ENCODE measurements at places on chromosomes 5 and 9.

GRCh38 chr9:22134390-22134789, 125.3 kb upstream of the CDKN2B start:
- no peak for DNase-seq

DNA sequence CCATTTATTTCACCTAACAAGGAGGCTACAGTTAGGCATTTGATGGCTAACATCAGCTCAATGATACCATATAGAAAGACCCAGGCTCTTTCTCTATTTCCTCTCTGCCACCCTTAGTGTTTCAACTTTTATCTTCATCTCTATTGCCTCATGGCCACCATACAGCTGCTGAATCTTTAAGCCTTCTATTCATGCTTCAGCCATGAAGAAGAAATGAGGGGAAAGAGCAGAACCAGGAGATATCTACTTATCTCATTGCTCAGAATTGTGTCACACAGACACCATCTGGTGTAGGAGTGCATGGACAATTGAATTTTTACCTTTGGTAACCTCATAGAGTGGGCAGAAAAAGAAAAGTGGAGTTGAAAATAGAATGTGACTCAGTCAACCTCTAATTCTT, 6.7 kb downstream of the GAPT start:
- DNase-seq, result no peak

GRCh38 chr9:111483439-111483857, 735 bp downstream of the ECPAS start:
- peak; percentile 68 for DNase-seq

- DNase-seq, result no peak
These were observed 128.7 kb downstream of the SLC12A2 start for GRCh38 chr5:128212191-128212806.

DNA sequence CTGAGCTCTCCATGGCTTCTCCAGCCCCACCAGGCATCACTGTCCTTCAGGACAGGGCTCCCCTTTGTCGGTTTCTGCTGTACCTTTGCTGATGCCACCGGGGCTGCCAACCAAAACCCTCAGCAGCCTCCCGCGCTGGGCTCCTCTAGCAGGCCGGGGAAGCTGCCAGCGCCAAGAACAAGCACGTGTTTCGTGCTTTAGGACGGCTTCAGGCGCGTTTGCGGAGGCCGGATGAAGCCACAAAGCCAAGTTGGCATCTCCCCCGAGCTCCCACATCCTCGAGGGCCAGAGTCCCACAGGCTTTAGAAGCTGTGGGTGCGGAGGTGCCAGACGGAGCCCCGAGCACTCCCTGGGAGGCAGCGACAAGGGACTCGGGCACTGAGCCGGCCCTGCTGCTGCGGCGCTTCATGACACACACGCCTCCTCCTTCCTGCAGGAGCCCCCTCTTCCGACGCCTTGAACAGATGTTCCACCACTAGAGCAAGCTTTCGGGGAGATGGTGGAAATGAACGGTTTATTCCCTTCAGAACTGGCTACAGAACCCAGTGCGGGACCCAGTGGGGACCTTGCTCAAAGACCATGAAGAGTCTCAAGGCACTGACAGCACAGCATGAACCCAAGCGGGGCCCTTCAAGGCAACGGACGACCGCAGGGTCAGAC, 36.7 kb downstream of the SARDH start:
- DNase-seq, result no peak

GRCh38 chr9:94108584-94108983, 24.3 kb downstream of the PTPDC1 start:
- no peak for DNase-seq

- DNase-seq, result no peak
These were observed 17.3 kb upstream of the ANKRD18B start for GRCh38 chr9:33506626-33507370.

- DNase-seq, result no peak
These were observed 42.0 kb downstream of the CSF1R start for GRCh38 chr5:150044329-150044681.

DNA sequence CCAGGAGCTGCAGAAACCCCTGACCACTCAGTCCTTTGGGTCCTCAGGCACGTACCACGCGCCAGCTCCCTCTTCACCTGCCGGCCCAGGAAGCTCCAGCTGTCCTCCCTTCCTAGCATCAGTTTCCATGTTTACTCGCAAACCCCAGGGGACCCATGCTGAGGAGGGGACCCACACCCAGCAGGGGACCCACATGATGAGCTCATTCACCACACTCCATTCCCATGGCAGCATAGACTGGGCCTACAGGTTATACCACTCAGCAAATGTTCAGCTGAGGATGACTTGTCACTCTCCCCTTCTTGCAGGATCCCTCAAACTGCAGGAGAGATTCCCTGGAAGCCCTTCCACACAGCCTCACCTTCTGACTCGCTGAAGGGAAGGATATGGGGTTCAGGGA, 73.5 kb upstream of the GALNT10 start:
- no peak for DNase-seq

GRCh38 chr5:122909470-122910100, 64.2 kb downstream of the SNX24 start:
- DNase-seq, result no peak

GRCh38 chr5:172713113-172713808, 57.7 kb downstream of the DUSP1 start:
- peak; percentile 65 for DNase-seq

GRCh38 chr9:134604834-134605233, 36.8 kb upstream of the COL5A1 start:
- DNase-seq, result no peak

- no peak for DNase-seq
These were observed 174.8 kb downstream of the OLFM1 start for GRCh38 chr9:135262248-135262647.

DNA sequence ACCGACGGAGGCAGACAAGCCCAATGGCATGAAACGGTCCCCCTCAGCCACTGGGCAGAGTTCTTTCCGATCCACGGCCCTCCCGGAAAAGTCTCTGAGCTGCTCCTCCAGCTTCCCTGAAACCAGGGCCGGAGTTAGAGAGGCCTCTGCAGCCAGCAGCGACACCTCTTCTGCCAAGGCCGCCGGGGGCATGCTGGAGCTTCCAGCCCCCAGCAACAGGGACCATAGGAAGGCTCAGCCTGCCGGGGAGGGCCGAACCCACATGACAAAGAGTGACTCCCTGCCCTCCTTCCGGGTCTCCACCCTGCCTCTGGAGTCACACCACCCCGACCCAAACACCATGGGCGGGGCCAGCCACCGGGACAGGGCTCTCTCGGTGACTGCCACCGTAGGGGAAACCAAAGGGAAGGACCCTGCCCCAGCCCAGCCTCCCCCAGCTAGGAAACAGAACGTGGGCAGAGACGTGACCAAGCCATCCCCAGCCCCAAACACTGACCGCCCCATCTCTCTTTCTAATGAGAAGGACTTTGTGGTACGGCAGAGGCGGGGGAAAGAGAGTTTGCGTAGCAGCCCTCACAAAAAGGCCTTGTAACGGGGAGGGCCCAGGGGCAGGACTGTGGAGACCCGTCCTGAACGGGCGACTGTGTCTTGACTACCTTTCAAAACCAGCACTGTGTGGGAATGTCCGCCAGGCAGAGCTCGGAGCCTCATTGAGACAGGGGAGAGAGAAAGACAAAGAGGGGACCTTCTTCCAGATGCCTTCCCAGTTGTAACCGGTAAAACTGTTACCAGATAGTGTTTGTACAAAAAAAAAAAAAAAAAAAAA, 29.9 kb downstream of the CD180 start:
- DNase-seq, result no peak

DNA sequence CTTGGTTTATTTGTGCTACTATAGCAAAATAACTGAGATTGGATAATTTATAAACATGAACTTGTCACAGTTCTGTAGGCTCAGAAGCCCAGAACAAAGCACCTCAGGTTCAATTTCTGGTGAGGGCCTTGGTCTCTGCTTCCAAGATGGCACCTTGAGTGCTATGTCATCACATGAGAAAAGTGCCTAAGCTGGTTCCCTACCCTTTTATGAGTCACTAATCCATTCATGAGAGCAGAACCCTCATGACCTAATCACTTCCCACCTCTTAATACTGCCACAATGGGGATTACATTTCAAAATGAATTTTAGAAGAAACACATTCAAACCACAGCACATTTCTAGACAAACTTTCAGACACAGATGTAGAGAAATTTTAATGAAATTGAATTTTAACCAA, 98.2 kb upstream of the PRSS3 start:
- DNase-seq, result no peak

- DNase-seq, result no peak
These were observed 58.0 kb downstream of the FXN start for GRCh38 chr9:69093471-69094103.

GRCh38 chr9:128143525-128144238, 5.6 kb upstream of the LCN2 start:
- DNase-seq, result no peak

DNA sequence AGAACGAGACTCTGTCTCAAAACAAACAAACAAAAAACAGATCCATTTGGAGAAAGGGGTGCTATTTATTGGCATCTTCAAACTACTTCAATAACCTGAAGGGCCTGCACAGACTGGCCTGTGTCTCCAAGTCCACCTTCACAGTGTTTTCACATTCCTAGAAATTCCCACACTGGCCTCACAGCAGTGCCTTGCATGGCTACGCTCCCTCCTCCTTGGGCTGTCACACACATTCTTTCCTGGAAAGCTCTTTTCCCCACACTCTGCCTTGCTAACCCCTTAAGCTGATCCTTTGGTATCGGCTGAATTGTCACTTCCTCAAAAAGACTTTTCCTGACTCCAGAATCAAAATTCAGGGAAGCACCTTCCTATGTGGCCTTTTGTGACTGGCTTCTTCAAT, 19.8 kb downstream of the FAM151B start:
- no peak for DNase-seq

GRCh38 chr5:540906-541538, 16.8 kb upstream of the SLC9A3 start:
- no peak for DNase-seq

- DNase-seq, result peak; percentile 33
These were observed 42.5 kb downstream of the ERGIC1 start for GRCh38 chr5:172876578-172876977.

DNA sequence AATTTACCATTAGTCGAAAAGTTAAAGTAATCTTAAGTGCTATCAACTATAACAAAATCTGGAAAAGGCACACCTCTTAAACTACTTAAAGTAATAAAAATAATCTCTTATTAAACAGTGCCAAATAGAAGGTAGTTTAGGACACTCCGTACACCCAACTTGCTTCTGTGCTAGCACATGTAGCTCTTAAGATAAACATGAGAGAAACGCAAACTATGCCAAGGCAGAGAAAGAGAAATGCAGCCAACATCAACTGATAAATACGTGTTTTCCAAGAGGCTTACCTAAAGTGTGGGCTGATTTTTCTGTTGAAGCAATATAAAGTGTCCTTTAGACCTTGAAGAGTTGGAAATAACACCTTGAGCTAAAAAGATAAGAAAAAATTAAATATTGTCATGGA, 480.6 kb upstream of the DAB2 start:
- DNase-seq, result no peak

DNA sequence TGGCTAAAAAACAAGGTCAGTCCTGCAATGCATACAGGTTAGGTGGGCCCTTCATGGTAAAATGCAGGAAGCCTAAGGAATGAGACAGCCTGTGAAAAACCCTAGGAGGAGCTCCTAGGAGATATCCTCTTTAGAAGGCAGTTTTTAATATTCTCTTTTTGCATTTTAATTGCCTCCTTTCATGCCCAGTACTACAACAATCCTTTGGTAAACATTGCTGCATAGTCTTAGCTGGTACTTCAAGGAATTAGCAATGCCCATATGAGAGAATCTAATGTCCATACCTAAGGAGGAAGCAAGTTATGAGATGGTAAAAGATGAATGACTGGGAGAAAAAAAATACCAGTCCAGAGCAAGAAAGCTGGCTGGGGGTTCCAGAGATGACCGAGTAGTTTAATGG, 61.0 kb downstream of the NREP start:
- DNase-seq, result no peak

DNA sequence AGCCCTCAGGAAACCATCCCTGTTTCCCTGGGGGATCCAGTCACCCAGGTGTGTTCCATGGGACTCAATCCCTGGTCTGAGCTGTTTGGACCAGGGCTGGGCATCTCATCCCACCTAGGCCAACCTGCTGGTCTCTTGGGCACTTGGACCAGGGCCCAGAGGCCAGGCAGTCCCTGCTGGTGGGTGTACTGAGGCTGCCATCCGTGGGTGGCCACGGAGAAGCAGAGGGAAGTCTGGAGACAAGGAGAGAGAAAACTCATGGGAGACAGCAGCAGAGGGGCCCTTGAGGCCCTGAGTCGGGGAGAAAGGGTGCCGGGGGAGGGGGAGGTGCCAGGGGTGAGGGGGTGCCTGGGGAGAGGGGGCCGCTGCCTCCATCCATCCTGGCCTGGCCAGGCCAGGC, 247.8 kb downstream of the PBX3 start:
- no peak for DNase-seq
